Anterior cingulate cortex (tissue), 58 donors: ENCODE measurements at places on chromosomes 16 and 17.

- DNase-seq, result no peak
These were observed 67.6 kb upstream of the ANKFN1 start for GRCh38 chr17:56085576-56086267.

- DNase-seq, result no peak
These were observed 100.5 kb downstream of the CYB561 start for GRCh38 chr17:63345611-63346010.

GRCh38 chr16:79573884-79574283 is 26.7 kb downstream of the MAF start:
- no peak for DNase-seq

DNA sequence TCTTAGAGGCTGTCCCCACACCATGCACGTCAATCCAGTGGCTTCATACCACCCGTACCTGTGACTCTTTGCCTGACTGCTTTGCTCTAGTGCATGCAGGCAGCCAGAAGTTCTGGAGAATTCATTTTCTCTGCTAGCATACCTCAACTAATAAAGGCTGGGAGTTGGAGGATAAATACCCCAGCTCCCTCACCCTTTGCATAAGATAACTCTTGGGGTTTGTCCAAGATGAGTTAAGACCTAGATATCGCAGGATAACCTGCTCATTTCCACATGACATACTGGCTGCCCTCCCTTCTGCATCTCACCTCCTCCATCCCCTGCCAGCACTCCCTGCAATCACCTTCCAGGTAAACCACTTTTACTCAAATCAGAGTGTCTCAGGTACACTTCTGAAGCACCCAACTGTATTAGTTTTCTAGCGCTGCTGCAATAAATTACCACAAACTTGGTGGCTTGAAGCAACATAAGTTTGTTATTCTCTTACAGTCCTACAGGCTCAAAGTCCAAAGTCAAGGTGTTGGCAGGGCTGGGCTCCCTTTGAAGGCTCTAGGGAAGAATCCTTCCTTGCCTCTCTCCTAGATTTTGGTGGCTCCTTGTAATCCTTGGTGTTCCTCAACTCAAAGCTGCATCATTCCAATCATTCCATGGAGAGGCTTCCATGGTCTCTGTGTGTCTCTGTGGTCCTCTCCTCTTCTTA is 146.8 kb downstream of the CRLF3 start:
- no peak for DNase-seq

- DNase-seq, result no peak
These were observed 7.7 kb downstream of the CCL16 start for GRCh38 chr17:35973333-35974260.

GRCh38 chr16:67279296-67280089 is at the start of gene PLEKHG4:
PLEKHG4 (plus strand) TSS chr16:67279532; CDS start chr16:67280045, 513 bp downstream.
- DNase-seq, result no peak

DNA sequence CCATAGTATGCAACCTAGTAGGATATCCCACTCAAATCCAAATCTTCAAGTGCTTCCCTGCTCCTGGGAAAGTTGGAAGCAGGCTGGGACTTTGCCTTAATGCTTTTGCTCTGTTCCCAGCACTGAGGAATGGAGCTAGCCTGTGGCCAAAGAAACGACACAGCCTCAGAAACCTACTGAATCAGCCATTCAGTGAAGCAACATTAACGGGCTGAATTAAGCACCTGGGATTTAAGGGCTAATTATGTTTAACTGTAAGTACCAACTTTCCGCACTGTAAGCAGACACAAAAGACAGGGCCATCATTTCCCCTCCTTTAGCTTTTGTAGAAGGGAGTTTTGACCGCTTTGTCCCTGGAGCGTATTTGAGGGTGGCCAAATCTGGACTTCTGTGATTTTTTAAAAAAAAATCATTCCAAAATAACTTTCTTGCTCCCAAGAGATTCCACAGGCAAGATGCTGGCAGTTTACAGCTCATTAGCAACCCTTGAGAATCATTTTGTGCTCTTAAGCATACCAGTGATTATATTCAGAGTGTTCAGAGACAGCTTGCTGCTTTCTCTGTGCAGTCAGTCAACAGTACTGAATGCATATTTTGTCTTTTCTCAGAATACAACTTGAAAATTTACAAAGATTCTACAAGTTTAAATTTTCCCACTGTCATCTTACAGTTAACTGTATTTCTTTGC is 17.6 kb upstream of the NOL11 start:
- DNase-seq, result no peak

- no peak for DNase-seq
These were observed 16.5 kb upstream of the ADGRG3 start for GRCh38 chr16:57651344-57652333.

DNA sequence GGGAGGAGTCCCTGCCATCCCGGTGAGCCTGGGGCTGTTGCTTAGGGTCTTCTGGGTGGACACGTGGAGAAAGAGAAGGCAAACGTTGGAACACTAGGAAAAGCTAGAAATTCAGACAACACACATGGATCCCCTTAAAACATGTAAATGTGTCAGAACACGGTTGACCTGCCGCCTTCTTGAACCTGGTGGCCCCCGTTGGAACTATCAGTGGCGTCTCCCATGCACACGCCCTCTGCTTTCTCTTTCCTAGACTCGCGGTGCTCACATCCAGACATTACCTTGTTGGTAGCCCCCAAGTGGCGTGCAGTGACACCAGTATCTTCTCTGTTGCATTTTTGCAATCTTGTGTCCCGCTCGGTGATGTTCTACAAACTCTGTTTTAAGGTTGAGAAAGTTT is 18.6 kb downstream of the CIBAR2 start:
- DNase-seq, result no peak

GRCh38 chr17:73957564-73957963 is 245.9 kb upstream of the RPL38 start:
- DNase-seq, result no peak

GRCh38 chr16:11742093-11742535 is 543 bp downstream of the TXNDC11 start:
- no peak for DNase-seq

GRCh38 chr16:88382491-88383400 is at the start of gene ZNF469:
ZNF469 (plus strand) TSS chr16:88382959; CDS start chr16:88427471, 44,512 bp downstream.
- DNase-seq, result no peak

GRCh38 chr17:17987187-17987896 is 14.7 kb downstream of the DRC3 start:
- no peak for DNase-seq

GRCh38 chr17:35241520-35241919 is 1.4 kb upstream of the SLFN5 start:
- no peak for DNase-seq

- DNase-seq, result no peak
These were observed 3.2 kb downstream of the CCR7 start for GRCh38 chr17:40561871-40562611.

- DNase-seq, result no peak
These were observed 2.3 kb downstream of the FDXR start for GRCh38 chr17:74870512-74870911.

- DNase-seq, result no peak
These were observed 117.5 kb downstream of the FTO start for GRCh38 chr16:53821487-53821886.

GRCh38 chr17:49925921-49926320 is 43.1 kb upstream of the DLX4 start:
- DNase-seq, result no peak

DNA sequence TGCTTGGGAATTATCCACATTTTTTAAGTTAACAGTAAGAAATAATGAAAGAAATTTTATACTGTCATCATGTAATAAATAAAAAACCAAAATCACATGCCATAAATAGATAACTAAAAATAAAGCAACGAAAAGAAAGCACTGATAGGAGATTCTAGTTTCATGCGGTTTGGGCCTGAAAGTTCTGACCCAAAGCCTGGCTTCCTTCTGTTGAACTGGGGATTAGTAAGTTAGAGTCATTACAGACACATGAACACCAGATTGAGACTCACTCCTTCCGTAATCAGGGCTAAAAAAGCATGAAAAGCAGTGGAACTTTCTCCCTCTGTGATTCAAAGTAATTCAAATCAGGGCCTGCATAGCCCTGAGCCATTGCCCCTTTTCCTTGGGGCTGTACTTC is 13.2 kb upstream of the SLC6A2 start:
- no peak for DNase-seq

DNA sequence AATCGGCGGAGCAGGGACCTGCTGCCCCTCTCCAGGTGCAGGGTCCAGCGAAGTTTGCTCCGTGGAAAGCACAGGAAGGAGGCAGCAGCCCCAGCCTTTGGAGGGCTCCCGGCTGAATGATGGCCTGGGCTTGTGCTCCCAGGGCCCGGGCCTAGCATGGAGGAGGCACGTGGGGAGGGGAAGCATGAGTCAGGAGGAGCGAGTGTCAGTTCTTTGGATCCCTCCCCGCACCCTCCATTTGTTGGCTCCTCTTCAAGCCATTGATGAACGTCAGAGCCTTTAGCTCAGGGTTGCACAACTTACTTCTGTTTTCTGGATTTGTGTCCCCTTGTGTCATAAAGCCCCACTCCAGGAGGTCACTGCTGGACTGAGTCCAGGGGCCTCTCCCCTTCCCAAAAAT is 25.8 kb downstream of the TTYH2 start:
- no peak for DNase-seq

GRCh38 chr16:6483469-6484033 is 849.1 kb upstream of the RBFOX1 start:
- peak; percentile 60 for DNase-seq

DNA sequence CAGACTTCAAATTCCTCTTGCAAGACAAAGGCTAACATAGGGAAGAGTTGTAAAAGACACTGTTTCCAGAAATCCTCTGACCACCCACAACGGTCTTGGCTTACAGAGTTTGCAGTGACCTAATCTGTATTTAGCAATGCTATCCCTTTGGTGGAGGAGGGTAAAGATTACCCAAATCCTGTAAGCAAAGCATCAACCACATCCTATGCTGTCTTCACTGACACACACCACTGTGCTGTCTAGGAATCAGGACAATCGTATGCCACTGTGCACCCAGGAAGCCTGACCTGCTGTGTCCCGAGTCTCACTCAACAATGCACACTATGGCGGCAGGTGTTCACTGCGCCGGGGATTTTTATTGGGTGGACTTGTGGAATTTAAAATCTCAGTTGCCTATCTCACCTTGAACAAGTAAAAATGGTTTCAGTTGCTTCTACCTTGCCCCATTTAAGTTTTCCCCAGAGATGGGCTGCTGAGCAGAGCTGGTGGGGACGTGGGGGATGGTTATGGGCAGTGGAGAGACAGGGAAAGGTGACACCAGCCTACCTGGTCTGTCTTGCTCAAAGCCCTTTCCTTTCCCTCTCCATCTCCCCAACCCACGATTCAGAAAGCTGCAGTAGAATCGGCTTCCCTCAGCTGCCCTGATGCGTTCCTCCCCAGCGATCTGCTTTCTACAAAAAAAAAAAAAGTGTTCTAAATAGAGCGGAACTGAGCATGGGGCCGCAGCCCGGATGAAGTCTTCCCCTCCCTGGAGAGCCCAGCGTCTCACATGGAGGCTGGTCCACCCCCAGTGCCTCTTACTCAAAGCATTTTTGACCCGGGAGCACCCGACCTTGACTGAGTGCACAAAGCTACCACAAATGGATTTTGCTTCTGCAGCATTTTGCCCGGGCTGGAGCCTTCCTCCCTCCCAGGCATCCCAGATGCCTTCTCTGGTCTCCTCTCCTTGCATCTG is 271.5 kb downstream of the SOX9 start:
- no peak for DNase-seq

GRCh38 chr16:8675183-8676159 is 1.1 kb downstream of the ABAT start:
- DNase-seq, result no peak

DNA sequence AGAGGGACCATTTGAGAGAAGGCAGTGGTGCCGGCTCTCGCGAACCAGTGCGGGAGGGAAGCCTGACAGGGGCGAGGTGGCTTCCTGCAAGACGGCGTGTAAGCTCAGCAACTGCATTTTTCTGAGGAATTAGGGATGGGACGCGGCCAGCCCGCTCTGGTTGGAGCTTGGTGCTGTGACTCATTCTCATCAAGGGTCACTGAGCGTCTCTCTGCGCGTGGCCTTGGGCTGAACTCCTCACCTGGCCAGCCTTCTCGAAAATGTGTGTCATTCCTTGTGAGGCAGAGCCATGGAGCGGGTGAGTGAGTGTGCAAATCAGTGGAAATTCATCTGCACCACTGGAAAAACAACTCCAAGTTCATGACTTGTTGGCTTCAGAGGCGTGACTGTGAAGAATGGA is 52.8 kb downstream of the NTN1 start:
- no peak for DNase-seq

- no peak for DNase-seq
These were observed 171.6 kb downstream of the SHISA6 start for GRCh38 chr17:11412654-11413053.

- no peak for DNase-seq
These were observed 132.0 kb downstream of the NLK start for GRCh38 chr17:28174352-28175046.

GRCh38 chr17:60388742-60389141 is 3.2 kb downstream of the USP32 start:
- no peak for DNase-seq

DNA sequence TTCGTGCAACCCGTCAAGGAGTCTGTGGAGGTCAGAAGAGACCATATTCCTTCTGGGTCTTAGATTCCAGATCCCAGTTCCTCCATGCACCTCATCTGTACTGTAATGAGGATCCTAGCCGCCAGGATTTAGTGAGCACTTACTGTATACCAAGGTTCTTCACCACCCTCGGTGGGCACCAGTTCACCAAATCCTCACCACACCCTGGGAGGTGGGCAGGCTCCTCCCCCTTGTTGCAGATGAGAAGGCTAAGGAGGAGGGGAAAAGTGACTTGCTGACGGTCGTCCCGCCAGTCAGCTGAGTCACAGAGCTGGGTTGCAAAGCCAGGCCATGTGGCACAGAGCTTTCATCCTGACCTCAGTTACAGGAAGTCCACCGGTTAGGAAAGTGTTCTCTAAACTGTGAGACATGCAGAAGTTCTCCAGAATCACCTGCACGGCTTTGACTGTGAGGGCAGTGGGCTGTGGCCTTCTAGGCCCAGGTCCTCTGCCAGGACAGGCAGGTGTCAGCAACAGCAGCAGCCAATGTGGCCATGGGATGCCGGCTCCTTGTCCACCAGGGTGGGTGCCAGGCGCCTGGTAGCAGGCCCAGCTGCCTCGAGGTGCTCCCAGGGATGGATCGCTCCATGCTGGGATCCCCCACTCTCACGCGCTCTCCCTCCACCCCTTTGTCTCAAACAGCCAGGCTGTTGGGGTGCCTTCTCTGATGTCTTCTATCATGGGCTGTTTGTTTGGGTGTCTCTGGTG is 240.3 kb upstream of the GSE1 start:
- no peak for DNase-seq

GRCh38 chr17:2241823-2242222 is 61.8 kb downstream of the SMG6 start:
- no peak for DNase-seq

DNA sequence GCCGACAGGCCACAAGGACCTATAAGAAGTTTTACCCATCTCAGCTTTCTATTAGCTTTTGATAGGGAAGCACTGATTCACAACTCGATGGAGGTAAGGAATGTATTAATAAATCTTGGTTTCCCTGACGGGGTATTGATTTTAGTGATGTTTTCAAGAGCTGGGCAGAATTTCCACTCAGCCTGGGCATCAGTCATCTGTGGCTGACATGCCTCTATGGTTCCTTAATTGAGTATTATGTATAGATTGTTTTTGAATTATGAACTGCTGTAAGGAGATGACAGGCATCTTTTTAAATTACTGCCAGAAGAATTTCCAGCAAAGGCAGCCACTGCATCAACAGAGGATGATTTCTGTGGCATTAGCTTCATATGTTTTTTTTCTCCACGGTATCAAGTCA is 128.6 kb downstream of the CPPED1 start:
- no peak for DNase-seq
